Hematopoietic multipotent progenitor cell treated with erythropoietin and hydrocortisone succinate and interleukin-3 and kit ligand, for 8 days (in vitro differentiated cells): ENCODE measurements at places on chromosomes 7 and 10.

DNA sequence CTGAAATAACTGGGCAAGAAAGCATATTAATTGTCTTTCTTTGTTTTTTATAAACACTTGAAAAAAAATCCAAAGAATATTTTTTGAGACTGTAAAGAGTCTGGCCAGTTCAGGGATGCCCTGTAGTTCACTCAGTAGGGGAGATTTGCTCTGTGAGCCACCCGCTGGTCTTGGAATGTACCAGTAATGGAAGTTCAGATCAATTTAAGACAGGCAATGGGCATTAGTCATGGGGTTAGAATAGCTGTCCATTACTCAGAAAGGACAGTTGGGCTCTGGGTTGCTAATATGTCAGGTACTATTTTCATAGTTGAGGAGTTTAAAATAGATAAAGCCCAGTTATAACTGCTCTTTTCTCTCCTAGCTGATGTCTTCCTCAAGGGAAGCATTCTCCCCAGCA is 38.7 kb downstream of the A1CF start:
- DNase-seq, result no peak

- DNase-seq, result no peak
Measured at GRCh38 chr7:1531979-1532455, 1.5 kb downstream of the MAFK start.

GRCh38 chr10:89793649-89794254 is 92.4 kb downstream of the KIF20B start:
- DNase-seq, result peak; percentile 75

- DNase-seq, result no peak
Measured at GRCh38 chr10:44640429-44640828, 255.5 kb upstream of the CXCL12 start.

- no peak for DNase-seq
Measured at GRCh38 chr7:130878785-130879184, 144.8 kb upstream of the KLF14 start.

GRCh38 chr10:15739254-15739970 is 19.7 kb upstream of the ITGA8 start:
- DNase-seq, result no peak
